Suppressor macrophage treated with lipopolysaccharide for 1 hour (primary cell): ENCODE measurements at places on chromosomes 13 and 19.
A peak's percentile ranks its signal among the peaks of the same experiment; 100 is the strongest.

DNA sequence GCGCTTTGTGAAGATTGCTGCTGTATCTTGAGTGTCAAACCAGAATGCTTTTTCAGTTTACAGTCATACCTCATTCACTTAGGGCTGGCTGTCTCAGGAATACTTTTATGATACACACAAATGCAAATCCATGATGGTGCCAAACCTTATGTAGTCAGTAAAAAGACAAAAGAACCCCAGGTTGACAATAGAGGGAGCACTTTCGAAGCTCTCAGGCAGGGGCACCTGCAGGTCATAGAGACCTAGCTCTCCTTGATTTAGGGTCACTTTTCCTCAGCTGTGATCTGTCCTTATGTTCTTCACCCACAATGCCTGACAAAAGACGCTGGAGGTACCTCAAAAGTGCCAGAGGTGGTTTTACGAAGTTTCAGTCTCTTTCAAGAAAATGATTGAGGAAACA lies 172.2 kb downstream of the DNAJC15 start:
- no peak for DNase-seq

DNA sequence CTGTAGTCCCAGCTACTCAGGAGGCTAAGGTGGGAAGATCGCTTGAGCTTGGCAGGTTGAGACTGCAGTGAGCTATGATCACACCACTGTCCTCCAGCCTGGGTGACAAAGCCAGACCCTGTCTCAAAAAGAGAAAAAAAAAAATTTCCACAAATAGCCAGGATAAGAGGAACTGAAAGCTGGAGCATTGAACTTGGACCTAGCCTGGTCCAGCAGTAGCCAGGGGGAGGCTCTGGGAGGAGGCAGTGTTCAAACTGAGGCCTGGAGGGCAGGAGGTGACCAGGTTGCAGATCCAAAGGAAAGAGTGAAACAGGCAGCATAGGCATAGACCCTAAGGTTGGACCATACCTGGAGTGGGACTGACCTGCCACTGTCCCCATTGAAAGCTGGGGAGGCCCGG lies 26.9 kb upstream of the PIK3R2 start:
- DNase-seq, result peak; percentile 56

DNA sequence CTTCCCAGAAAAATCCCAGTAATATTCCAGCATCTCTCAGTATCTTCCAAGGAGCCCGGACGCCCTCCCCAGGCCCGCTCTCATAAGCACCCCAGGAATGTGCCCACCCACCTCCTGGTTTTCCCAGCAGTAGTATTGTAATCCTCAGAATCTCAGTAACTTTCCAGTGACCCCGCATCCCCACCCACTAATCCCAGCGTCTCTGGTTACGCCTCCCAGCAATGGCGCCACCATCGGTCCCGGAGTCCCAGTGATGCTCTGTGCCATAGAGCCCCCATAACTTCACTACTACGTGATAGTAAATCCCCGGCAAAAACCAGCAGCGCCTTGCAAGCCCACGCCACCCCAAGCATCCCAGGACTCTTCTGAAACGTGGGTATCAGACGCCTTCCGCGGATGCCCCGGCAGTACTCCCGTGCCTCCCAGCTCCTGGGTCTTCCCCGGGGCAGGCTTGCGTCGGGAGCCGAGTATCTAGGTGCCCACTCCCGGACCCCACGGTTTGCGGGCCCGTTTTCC lies 928 bp upstream of the PNPLA6 start:
- peak; percentile 65 for DNase-seq

GRCh38 chr13:79404985-79405384 lies 1.1 kb downstream of the RBM26 start:
- peak; percentile 20 for DNase-seq

DNA sequence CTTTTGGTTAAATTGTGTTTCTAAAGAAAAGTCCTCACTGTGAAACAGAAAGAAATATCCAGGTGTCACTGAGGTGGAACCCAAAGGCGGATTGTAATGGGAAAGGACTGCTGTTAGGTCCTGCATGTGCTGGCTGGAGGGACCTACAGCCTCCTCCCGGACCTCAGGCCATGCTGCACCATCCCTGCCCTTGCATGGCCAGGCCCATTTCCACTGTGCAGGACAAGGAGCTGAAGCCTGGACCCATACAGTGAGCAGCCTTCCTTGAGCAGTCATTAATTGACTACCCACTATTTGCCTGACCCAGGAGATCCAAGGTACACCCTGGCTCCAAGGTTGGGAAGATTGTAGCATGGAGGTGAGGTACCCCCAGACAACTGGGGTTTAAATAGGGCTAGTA lies 17.6 kb downstream of the VSTM2B start:
- no peak for DNase-seq

- no peak for DNase-seq
Observed at GRCh38 chr13:76148926-76149325, 512.8 kb downstream of the LMO7 start.

GRCh38 chr13:49421391-49421790 lies 22.5 kb downstream of the CAB39L start:
- peak; percentile 25 for DNase-seq

DNA sequence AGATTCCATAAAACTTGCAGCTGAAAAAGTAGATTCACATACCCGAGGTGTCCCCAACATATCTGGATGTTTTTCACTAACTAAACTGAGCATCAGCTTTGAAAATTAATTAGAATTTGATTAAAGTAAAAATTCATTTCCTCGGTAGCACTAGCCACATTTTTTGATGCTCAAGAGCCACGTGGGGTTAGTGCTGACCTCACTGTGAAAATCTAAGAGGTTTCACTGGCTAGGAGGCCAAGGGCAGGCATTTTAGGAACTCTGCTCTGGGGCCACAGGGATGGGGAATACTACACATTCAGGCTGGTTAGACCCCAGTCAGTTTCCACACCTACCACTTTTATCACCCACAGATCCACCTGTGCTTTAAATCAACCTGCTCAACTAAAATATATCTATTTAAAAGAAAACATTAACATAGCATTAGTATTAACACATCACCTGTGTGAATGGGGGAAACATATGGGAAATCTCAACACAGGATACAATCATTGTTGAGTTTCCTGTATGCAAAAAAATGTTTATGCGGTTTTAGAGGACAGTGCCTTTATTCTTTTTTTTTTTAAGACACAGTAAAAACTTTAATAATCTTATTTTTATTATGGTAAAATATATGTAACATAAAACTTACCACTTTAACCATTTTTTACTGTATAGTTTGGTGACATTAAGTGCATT lies 45.5 kb downstream of the BRD4 start:
- no peak for DNase-seq

DNA sequence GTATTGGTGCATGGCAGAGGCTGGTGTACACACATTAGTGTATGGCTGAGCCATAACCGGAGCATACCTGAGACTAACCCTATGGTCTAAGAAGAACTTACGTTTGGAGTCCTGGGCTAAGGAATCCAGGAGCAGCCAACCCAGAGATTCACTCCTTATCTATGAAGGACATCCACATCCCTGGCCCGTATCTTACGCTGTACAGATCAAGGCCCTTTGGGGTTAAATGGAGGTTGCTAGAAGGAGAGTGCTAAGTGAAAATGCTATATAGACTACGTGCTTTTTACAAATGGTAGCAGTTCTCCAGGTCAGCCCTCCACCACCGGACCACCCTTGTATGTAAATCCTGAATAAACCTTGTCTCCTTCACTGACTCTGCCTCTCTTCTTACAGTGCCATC lies 1.9 kb upstream of the SUGT1 start:
- DNase-seq, result no peak
